ENCODE measurements at places on chromosomes 3 and 15.

DNA sequence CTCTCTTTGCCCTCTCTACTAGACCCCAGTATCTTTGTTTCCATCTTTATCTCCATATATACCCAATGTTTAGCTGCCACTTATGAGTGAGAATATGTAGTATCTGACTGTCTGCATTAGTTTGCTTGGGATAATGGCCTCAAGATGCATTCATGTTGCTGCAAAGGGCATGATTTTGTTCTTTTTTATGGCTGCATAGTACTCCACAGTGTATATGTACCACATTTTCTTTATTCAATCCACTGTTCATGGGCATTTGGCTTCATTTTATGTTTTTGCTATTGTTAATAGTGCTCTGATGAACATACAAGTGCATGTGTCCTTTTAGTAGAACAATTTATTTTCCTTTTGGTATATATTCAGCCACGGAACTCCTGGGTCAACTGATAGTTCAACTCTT, 671.5 kb upstream of the GRM7 start:
- no peak for DNase-seq

DNA sequence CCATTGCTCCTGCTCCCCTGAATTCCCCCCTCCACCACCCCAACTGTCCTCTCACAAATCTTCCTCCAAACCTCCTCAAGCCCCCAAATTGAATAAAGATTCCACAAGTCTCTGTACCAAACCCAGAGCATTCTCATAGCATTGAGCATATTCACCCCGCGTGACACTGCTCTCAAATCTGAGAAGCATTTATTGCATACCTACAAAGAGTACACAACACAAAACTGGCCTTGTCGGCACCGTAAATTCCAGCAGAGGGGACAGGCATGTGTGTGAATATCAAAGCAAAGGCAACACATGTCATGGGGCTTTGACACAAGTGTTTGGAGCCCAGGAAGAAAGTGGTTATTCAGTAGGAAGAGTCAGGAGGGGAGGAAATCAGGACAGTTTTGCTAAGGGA, 2.6 kb downstream of the CLDN18 start:
- DNase-seq = no peak

DNA sequence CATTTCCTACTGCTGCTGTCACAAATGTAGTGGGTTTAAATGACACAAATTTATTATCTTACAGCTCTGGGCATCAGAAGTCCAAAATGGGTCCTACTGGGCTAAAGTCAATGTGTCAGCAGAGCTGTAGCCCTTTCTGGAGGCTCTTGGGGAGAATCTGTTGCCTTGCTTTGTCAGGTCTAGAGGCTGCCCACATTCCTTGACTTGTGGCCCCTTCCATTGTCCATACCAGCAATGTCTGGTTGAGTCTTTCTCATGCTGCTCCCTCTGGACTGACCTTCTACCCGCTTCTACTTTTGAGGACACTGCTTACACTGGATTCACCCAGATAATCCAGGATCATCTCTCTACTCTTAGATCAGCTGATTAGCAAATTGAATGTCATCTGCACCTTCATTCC, 3.0 kb downstream of the IL12A start:
- DNase-seq = no peak

GRCh38 chr15:64614519-64614918, 154.1 kb downstream of the ZNF609 start:
- no peak for DNase-seq

GRCh38 chr15:96047255-96047931, 283.1 kb upstream of the NR2F2 start:
- DNase-seq = no peak

Data from NCI-H2081 treated with DMSO at 0.1 percent for 48 hours (cell line).